ENCODE measurements at places on chromosomes 5 and 9.

GRCh38 chr9:108543251-108543778 is 312.5 kb downstream of the ACTL7B start:
- DNase-seq: no peak

GRCh38 chr9:8907868-8908267 is 1108.3 kb upstream of the DMAC1 start:
- DNase-seq: no peak

DNA sequence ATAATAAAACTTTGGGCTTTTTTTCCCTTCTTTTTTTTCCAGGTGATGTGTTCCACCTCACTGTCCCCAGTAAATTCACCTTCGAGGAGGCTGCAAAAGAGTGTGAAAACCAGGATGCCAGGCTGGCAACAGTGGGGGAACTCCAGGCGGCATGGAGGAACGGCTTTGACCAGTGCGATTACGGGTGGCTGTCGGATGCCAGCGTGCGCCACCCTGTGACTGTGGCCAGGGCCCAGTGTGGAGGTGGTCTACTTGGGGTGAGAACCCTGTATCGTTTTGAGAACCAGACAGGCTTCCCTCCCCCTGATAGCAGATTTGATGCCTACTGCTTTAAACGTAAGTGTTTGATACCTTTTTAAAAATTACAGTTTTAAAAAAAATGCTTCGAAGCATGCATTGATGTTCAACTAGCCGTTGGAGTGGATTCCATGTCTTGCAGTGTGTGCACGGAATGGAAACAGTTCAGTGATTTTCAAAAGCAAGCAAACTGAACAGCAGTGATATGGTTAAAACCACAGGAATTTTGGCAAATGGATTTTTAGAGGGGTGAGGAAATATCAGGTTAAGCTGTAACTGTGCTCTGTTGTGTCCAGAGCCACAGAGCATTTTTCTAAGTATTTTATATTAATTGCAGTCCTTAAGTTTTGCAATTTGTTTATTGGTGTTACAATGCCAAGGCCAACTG is 40.7 kb downstream of the VCAN start:
- no peak for DNase-seq

- DNase-seq: no peak
Measured at GRCh38 chr9:120434532-120434931, 145.4 kb downstream of the CDK5RAP2 start.

DNA sequence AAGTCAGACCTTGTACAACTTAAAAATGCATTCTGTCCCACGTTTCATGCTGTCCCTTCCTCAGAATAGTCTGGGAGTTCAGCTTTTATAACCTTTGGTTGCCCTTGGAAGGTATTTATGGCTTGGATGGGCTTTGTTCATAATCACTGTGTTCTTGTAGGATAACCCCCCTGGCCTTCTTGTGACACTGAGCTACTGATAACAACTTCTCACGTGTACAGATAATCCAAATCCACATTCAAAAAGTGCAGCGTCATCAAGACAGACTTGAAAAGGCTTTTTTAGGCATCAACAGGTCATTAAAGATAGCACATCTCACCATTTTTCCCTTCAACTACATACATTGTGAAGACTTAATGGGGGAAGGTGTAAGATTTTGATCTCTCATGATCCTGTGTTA is 42.0 kb downstream of the SLC1A3 start:
- DNase-seq: no peak

GRCh38 chr5:60332244-60333004 is 367.5 kb downstream of the DEPDC1B start:
- DNase-seq: no peak

DNA sequence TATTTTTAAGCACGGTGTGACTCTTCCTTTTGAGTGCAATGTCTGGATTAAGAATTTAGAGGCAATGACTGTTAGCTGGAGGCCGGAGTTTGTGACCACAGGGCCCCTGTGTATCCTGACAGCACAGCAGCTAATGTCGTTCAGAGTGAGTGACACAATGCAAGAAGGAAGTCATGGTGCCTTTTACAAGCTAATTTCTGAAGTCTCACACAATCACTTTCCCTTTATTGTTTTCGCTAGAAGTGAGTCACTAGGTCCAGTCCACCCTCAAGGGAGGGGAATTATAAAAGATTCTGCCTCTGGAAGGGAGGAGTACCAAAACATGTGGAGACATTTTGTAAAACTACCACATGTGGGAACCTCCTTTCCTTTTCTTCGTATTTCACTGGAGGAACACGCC is 185.5 kb upstream of the FGF10 start:
- DNase-seq: no peak

GRCh38 chr5:111221139-111221538 is 3.0 kb upstream of the CAMK4 start:
- no peak for DNase-seq

DNA sequence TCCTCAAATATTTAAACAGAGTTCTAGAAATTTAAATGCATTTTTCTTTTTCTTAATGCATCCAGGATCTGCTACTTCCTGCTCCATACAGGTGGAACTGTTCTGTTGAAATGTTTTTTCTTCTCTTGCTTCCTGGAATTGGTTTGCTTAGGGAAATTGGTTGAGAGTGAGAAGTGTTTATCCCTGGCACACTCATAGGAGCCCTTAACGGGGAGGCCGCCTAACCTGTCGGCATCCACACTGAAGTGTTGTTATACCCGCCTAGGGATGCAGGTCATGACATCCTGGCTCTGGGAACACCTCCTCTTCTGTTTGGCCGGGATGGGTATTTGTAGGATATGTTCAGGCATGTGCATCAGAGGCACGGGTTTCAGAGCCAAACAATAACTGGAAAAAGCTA is 239.7 kb downstream of the GADD45G start:
- no peak for DNase-seq

GRCh38 chr9:70260606-70261005 is 1.8 kb downstream of the SMC5 start:
- no peak for DNase-seq

DNA sequence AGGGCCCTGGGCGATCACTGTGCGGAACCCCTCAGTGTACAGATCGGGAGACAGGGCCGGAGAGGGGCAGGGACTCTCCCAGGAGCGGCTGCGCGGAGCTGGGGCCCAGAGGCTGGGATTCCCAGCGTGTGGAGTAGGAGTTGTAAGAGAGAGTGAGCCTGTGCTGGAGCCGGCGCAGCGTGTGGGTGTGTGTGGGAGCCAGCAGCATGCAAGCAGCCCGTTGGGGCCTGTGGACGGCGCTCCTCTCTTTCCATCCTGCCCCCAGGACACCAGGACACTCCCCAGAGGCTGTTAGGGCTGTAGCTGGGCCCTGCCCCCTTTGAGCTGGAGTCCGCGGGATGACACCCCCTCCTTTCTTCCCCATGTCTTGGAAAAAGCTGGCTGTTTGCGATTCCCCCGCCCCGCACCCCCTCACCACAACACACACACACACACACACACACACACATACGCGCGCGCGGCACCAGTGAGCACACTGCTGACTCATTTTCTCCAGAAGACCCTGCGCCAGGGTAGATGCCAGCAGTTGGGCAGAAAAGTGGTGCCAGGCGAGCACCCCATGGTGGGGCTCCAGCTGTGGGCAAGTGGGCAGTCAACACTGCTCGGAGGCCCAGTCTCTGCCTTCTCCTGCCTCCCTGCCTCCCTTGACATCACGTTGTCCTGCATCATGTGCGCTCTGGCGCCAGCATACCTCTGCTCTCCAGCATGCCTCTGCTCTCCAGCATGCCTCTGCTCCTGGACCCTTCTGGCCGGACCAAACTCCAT is 1.5 kb downstream of the COL27A1 start:
- no peak for DNase-seq

DNA sequence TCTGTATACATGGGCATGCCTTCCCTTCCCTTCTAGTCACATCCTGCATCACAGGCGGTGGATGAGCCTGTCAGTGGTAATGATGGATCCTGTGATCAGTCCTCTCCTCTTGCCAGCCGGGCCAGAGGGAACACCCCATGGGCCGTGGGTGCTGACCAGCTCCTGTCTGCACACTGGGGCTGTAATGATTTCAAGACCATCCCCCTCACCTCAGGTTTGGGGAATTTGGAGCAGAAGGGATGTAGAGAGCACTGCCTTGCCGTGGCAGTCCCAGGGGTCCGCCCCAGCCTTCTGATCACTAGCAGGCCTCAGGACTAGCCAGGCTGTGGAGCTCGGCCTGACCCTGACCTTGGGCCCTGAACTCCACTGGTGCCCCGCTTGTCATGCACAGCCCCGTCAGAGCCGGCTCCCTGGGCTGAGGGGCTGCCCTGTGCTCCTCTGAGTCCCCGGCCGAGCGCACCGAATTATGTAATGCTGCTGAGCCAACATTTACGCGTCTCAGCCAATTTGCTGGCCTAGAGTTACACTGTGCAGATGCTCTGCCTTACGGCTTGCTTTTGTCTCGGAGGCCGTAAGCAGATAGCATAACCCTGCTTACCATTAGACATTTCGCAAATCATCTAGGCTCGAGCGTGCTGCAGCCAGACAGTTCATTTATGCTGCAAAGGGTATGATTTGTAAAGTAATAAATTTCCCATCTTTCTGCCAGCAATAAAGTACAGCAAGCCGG is 155.3 kb downstream of the MACROH2A1 start:
- no peak for DNase-seq

DNA sequence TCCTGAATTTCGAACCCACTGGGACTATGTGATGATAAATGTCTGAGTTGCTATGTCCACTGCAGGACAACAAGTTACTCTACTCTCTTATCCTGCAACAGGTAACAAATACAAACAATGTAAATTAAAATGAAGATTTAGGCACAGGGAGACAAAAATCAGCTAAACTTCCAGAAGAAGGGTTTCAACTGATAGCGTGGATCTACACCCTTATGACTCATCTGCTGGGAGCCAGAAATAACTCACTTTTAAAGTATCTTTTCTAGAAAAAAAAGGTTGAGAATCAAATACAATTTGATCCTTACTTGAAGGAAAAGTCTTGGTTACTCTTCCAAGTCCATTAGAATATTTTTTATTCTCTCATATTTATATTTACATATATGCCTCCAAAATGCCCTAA is 21.4 kb downstream of the PJA2 start:
- DNase-seq: no peak

DNA sequence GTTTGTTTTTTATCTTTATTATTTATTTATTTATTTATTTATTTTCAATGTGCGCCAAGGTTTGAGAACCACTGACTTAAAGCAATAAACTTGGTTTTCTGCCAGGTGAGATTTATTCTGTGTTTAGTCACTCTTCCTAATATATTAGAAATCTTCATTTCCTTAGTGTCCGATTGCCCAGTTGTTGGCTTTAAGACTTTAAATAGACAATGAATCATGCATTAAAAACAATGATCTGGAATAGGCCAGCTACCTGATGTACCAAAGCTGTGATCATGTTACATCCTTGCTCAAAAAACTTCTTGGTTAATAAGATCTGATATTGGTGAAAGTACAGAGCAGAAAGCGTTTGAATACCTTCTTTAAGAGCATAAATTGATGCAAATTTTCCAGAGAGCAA is 52.1 kb upstream of the ERBIN start:
- no peak for DNase-seq

DNA sequence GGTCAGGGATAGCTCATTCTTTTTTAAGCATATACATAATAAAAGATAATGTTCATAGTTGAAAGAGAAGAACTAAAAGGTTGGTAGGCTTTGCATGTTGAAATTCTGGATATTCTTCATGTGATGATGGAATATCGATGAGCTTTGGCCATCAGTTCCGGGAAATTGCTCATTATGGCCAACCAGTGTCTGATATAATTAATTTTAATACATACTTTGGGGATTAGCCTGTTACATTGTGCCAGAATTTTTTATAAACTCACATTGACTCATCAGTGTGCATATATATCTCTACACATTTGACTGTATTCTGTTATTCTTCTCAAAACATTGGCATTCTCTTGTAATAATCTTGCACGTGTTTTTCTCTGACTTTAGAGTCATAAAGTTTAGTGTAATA is 84.3 kb downstream of the NNT start:
- no peak for DNase-seq

DNA sequence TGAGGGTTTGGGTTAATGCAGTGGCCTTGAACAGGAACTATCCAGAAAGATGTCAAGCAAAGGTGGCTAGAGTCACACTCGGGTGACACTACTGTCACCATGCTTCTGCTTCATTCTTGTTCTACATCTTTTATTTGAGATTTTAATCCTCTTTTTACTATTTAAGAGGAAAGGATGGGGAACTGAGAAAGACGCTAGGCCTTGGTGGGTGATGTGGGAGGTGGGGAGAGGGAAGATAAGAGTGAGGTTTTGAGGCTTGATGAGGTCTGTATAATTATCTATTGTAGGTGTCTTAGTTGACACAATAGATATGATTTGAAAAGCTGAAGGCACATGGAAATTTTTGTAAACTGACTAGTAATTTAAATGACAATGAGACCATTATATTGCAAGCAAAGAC is 3.5 kb upstream of the BASP1 start:
- DNase-seq: no peak

GRCh38 chr5:151699071-151699901 is 12.6 kb upstream of the SPARC start:
- DNase-seq: no peak

- no peak for DNase-seq
Measured at GRCh38 chr5:146039420-146039819, 66.0 kb downstream of the PLAC8L1 start.

- no peak for DNase-seq
Measured at GRCh38 chr9:137798901-137799629, 78.5 kb upstream of the CACNA1B start.

GRCh38 chr9:114521846-114522245 is 16.6 kb upstream of the WHRN start:
- DNase-seq: no peak

- DNase-seq: no peak
Measured at GRCh38 chr9:22120595-22120994, 111.5 kb upstream of the CDKN2B start.

DNA sequence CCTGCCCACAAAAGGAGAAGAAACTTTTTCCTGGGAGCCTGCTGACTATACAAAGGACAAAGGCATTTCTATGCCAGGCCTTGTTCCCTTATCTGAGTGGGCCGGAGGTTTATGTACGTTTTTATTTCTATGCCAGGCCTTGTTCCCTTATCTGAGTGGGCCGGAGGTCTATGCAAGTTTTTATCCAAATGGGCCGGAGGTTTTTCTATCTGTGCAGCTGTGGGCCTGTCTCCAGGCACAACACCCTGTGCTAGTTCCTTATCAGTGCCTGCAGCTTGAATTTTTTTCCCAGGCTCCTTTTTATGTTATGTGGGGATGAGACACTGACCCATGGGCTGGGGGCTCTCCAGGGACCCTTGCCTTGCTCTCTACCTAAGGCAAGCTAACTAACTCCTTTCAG is 5.5 kb downstream of the SLC25A2 start:
- DNase-seq: no peak

GRCh38 chr9:84996716-84997115 is 327.2 kb downstream of the NTRK2 start:
- no peak for DNase-seq

DNA sequence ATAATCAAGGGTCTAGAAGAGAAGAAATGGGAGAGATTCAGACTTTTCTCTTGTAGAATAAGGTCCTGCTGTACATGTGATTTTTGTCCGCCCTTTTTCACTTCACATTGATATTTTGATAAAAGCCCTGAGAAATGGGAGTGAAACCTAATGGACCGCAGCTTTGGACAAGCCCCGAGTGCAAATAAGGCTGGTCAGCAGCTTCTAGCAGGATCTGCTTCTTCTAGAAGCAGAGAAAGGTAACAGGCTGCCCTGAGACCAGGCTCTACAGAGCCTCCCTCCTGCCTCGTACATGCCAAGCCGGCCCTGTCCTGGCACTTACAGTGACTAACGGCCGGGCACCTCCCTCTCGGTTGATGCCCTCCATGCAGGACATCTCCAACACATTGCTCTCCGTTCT is 33.4 kb downstream of the ACER2 start:
- no peak for DNase-seq

GRCh38 chr5:556909-557441 is 32.7 kb upstream of the SLC9A3 start:
- DNase-seq: no peak

All from DMS 273 treated with DMSO at 0.1 percent for 48 hours (cell line).